ENCODE measurements at places on chromosomes 5 and 9.
A peak's percentile ranks its signal among the peaks of the same experiment; 100 is the strongest.

GRCh38 chr9:123548741-123549545, 192.9 kb downstream of the CRB2 start:
- no peak for DNase-seq

- DNase-seq = no peak
These were observed 243.0 kb upstream of the PTGER4 start for GRCh38 chr5:40436535-40437237.

DNA sequence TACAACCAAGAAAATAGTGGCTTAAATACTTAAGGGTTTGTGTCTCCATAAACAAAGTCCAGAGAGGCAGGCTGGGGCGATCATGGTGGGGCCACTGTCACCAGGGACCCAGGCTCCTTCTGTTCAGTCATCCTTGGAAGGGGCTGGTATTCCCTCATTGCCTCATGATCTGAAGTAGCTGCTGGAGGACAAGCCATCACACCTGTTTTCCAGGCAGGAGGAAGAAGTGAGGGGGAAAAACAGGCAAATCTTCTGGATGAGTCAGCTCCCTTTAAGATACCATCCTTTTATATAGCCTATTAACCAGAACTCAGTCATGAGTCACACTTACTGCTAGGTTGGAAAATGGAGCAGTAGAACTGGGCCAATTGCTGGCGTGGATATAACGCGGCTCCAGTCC, 92.3 kb downstream of the DAP start:
- no peak for DNase-seq

DNA sequence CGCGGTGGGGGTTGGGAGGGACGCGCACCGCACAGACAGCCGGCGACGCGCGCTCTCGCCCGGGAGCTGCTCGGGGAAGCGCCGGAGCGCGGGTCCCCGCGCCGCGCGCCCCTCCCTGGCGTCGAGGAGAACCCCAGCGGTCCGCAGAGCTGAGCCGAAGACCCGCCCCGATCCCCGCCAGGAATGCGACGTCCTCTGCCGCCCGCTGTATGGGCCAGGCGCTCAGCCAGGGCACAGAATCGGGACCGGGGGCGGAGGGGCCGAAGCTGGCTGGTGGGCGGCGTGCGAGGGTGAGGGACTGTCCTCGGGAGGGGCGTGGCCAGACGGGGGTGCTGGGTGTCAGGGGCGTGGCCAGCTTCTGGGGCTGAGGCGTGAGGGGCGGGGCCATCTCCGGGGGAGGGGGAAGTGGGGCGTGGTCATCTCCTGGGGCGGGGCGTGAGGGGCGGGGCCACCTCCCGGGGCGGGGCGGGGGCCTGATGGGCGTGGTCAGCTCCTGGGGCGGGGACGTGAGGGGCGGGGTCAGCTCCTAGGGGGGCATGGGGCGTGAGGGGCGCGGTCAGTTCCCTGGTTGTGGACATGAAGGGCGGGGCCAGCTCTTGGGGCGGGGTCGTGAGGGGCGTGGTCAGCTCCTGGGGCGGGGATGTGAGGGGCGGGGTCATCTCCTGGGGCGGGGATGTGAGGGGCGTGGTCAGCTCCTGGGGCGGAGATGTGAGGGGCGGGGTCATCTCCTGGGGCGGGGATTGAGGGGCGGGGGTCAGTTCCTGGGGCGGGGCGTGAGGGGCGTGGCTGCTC, 965 bp downstream of the PTGDS start:
- peak; percentile 75 for DNase-seq

- DNase-seq = peak; percentile 82
These were observed 1.9 kb upstream of the SQSTM1 start for GRCh38 chr5:179818746-179819295.

- DNase-seq = peak; percentile 69
These were observed 23.0 kb upstream of the SLC6A3 start for GRCh38 chr5:1468247-1468612.

GRCh38 chr5:181239062-181239663, 4.5 kb downstream of the RACK1 start:
- DNase-seq = no peak

DNA sequence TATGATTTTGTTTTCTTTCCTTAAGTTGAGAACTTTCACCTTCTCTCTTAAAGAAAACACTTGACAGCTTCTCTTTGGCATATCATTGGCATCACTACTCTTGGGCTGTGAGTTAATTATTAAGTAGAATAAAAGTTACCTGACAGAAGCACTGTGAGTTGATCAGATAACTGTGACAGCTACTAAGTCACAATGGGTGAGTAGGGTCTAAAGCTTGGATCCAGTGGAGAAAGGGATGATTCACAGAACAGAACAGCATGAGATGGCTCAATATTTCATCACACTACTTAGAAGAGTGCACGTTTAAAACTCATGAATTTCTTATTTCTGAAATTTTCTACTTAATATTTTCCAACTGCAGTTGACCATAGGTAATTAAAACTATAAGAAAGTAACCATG, 268.5 kb upstream of the NMUR2 start:
- DNase-seq = no peak

- DNase-seq = no peak
These were observed 145.3 kb downstream of the MLLT3 start for GRCh38 chr9:20476912-20477521.

DNA sequence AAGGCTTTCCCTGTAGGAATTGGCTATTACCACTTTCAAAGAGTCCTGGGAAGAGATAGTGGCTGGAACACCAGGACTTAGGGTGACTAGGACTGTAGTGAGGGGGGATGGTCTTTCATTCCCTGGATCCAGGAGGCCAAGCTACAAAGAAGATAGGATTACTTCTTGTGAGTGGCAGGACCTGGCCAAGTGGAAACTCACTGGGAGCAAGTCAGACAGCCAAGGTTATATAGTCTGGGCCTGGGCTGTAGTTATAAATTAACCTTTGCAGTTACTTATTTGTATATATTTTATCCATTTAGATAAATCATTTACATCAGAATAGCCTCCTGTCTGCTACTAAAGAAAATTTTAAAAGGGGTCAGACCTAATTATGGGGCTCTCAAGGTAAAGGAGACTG, 124.3 kb downstream of the TLR4 start:
- no peak for DNase-seq

DNA sequence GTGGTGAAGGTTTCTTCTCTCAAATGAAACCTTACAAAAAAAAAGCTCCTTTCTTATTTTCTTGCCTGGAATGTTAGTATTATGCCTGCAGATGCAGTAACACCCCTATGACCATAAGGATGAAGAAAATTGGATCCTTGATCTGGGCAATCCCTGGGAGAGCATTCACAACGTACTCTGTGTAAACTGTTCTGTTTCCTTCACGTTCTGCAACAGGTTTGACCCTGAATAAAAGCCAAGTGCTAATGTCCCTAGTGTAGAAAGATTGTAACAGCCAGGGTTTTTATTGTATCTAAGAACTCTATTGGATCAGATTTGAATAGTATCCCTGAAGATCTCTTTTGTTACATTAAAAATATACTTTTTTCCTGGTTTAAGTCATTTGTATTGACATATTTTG, 1639.6 kb upstream of the ACO1 start:
- DNase-seq = no peak

DNA sequence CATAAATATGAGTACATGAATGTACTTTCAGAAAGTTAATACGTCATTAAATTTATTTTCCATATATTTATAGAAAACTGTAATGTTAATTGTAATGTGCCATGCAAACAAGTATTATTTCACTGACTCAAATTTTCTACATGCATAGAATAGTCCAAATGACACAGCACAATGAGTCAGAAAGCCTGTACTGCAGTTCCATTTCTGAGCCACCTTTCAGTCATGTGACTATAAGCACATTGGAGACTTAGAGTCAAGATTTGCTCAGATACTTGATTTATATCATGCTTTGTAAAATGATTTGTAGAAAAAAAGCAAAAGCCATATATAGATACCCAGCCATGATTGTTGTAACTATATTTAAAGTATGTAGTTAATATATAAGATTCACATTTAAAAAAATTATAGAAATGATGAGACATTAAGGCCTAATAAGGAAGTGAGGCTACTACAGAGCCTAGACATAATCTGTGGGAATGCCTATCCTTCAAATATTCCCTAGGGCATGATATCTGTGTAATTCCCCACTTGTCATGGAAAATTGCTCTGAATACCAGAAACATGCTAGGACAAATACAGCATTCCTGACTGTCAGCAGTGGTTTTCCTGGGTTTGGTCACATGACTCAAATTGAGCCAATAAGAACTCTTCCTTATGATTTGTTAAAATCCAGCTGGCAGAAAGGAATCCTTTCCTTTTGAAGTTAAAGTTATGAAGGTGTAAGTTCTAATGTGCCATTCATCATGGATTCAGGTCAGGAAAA, 50.0 kb downstream of the PTPRD start:
- DNase-seq = no peak

DNA sequence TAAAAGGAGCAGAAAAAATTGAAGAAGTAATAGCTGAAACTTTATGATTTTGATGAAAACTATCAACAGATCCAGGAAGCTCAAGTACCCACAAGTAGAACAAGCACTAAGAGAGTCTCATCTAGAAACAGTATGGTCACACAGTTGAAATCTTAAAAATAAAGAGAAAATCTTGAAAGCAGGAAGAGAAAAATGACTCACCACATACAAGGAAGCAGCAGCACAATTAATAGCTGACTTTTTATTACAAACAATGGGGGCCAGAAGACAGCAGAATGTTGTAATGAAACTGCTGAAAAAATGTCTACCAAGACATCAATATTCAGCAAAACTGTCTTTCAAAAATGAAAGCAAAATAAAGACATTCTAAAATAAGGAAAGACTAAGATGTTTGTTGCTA, 1108.3 kb upstream of the DMAC1 start:
- DNase-seq = no peak

DNA sequence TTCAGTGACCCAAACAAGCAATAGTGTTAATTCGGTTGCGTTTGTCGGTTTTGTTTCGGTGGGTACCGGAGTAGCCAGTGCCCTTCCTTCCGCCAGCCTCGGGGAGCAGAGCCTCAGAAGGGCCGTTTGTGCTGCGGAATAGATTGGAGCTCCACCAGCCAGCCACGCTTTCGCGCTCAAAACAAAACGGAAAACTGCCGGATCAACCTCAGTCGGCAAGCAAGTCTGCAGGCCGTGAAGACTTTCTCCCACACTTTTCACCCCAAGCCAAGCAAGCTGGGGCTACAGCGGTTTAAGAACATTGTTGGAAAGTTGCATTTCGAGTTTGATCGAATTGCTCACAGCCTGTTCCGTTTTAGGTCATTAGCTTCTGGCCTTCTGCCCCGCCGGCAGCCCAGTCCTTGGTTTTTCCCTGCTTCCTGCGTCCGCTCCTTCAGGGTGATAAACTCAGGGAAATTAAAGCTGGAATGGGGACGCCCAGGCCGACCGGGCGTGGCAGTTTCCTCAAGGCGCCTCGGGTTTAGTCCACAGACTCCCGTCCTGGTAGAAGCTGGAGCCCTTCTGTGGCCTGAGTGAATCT, 803 bp upstream of the CCNO start:
- peak; percentile 67 for DNase-seq

DNA sequence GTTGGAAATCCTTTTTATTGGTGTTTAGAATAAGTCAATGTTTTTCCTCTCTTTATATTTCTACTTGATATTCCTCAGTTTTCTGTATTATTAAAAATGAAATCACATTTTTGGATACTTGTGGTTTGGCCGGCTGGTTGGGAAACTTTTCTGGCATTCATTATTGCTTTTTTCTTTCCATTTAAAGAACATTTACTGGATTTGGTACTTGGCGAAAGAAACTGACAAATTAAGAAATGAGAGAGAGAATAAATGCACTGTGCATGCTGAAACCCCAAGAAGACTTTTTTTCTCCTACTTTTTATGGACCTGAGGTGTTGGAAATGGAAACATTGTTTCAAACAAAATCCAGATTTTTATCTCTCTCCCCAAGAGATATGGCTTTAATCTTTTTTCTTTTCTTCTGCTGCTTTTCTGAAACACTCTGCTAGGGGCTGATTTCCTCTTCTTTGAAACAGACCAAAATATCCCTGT, 128.4 kb downstream of the SNX18 start:
- no peak for DNase-seq

DNA sequence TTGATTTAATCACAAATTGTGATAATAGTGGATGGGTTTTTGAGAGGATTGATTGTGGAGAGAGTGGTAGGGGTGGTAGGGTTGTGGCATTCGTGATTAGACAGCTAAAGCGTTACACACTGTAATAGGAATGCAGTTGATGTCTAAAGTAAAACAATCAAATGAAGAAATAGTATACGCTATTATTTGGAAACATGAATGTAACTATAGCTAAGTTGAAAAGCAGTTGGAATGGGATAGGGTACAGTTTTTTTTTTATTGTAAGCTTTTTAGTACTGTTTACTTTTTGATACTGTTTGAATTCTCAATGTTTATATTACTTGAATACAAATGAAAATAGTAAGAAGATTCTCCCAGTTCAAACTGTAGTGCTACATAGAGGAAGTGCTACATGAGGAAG, 51.8 kb downstream of the RANBP17 start:
- DNase-seq = no peak

DNA sequence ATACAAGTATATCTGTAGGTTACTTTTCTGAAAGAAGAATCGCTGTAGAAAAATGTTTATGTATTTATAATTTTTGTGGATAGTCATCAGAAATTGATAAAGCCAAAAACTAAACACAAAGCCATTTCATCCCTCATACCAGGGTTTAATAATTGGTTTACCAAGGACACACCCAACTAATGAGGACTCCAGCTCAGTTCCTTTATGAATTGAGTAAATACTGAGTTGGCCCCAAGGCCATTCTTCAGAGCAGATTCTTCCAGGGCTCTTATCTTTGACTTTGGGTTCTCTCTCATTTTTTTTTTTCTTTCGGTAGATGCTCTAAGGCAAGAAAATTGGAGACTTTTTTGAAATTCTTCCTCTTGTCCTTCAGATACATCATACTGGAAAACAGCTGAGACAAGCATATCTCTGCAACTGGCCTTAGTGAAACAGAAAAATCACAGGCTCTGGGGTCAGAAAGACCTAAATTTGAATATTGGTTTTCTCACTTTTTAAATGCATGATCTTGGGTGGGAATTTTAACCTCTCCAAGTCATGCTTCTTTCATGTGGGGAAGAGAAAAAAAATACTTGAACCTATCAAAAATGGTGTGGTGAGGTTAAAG, 401.8 kb downstream of the ARHGEF28 start:
- no peak for DNase-seq

- peak; percentile 81 for DNase-seq
These were observed 2.1 kb downstream of the EDIL3 start for GRCh38 chr5:84382363-84383295.

DNA sequence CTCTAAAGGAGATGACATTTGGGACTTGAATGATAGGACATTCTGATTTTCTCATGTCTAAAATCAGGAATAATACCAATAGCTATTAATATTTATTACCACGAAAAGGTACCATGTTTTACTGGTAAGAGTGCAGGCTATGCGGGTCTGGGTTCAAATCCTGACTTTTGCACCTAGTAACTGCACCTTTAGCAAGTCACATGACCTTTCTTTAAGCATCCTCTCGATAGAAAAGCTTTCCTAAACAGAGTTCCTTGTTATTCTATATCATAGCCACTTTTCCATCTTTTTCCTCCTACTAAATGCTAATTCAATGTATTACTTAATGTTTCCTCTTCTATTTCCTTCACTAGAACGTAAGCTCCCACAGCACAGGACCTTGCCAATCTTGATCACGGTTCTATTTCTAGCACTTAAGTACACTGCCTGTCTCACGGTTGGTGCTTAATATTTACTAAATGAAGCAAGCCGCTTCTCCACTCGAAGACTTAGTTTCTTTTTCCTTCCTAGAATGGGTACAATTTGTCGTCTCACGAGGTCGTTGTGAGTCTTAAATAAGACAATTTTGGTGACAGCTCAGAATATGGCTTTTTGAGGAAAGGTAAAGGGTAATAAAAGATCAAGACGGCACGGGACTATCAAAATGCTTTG, 816 bp downstream of the RBM18 start:
- no peak for DNase-seq

GRCh38 chr9:32552172-32552872, at the start of the genes SMIM27 and TOPORS:
Gene SMIM27, plus strand, starts transcription at chr9:32552327. Its CDS starts 108 bp downstream, at chr9:32552435.
Gene TOPORS, minus strand, starts transcription at chr9:32552586. Its CDS starts 150 bp downstream, at chr9:32552436.
- DNase-seq = peak; percentile 96
